Stimulated activated CD8-positive, alpha-beta memory T cell treated with anti-CD3 and anti-CD28 coated beads, Interleukin-4, amount 100 ng/mL, for 4 hours (primary cell): ENCODE measurements at places on chromosomes 2 and 18.

GRCh38 chr18:9958861-9959399, 45.1 kb downstream of the VAPA start:
- no peak for DNase-seq

DNA sequence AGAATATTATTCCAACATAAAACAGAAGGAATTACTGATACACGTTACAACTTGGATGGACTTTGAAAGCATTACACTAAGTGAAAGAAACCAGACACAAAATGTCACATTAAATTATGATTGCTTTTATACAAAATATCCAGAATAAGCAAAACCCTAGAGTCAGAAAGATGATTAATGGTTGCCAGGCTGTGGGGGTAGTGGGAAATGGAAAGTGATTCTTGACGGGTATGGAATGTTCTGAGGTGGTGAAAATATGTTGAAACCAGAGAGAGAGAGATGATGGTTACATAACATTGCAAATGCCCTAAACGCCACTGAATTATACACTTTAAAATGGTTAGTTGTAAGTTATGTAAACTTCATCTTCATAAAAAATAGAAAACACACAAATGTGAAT, 1057.2 kb upstream of the TMEFF2 start:
- DNase-seq = no peak

- DNase-seq = no peak
These were observed 53.3 kb upstream of the SLC5A7 start for GRCh38 chr2:107932979-107933378.

DNA sequence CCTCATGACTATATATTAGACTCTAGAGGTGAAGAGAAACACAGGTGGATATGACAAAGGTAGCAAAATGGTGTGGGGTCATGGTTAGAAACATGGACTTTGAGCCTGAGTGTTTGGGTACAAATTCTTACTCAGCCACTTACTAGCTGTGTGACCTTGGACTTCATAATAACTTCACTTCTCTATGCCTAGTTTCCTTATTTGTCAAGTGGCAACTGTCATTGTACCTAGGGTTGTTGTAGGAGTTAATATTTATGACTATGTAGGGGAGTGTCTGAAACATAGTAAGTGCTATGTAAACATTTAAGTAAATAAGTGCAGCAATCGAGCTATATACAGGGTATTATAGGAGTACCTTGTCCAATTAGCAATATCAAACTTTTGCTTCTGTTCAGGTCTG, 49.7 kb upstream of the RAPH1 start:
- no peak for DNase-seq

- DNase-seq = no peak
These were observed 112.5 kb upstream of the SH3BP4 start for GRCh38 chr2:234839285-234839684.

DNA sequence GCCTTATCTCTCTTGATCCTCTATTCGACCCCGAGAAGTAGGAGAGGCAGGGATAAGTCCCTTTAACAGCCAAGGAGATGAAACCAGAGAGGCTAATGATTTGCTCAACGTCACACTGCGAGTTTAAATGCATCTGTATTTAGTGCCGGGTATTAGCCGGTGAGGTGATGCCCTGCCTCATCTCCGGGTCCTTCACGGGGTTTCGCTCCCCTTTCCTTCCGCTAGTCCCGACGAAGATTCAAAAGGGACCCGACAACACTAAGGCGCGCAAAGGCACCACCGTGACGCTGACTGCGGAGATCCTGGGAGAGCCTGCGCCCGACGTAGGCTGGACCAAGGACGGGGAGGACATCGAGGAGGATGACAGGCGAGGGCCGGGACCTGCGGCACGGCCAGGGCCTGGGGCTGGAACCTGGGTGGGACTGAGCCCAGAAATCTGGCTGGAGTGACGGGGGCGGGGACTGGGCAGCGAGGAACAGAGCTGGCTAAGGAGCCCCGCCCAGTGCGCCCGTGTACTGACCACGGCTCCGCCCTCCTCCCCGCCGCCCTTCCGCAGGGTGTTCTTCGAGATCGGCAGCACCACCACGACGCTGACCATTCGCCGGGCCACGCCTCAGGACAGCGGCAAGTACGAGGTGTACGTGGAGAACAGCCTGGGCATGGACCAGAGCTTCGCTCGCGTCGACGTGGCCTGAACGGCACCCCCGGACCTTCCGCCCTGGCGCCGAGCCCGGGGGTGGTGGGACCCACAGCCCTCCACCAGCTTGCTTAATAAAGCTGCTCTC, 1.0 kb upstream of the GMPPA start:
- no peak for DNase-seq

- DNase-seq = no peak
These were observed 94.3 kb downstream of the RNF144A start for GRCh38 chr2:7011356-7012083.

DNA sequence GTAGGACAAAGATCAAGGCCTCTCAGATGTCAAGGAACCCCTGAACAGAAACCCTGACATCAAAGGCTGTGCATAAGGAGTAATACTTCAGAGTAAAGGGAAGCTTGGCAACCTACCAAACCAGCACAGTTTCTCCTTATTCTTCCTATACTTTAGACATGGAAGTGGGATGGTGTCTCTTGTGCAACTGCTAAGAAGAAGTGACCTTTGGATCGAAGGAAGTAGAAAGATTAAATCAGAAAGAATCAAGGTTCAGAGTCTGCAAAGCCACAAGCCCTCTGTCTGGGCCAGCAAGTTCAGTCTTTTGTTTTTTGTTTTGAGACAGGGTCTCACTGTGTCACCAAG, 66.2 kb upstream of the SLC39A10 start:
- no peak for DNase-seq

DNA sequence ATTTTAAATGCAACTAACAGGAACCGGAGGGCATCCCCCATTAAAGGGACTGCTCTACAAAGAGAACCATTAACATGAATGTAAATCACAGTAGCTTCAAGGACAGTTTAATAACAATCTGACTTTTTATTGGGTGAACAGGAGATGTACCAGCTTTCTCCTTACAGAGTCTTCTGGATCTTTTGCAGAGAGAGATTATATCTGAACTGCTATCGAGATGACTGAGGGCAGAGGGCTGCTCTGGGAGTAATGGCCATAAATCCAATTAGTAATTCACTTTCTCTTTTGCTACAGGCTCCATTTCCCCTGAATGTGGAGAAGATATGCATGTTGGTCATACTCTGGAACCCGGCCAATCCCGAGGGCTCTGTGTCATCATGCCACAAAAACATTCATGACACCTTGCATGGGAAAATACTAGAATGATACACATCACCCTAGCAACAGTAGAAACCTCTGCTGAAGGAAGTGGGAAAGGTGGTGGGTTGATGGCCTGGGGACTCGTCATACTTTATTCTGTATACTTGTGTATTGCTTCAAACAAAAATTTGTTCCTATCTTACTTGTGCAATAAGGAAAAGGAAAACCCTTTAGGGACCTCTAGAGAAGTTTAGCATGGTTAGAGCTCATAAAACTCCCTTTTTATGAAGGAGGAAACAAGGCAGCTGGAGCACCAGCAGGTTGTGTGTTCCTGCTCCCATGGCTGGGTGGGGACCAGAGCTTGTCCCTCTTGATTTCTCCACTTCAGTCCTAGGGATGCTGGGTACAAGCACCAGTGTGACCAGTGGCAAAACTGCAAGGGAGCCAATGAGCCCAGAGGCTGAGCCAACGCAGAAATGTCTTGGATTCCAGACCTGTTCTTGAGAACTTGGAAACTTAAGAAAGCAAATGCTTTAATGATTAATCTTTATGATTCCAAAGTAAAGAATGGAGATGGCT, 26.0 kb downstream of the CTAGE1 start:
- DNase-seq = peak; percentile 3

DNA sequence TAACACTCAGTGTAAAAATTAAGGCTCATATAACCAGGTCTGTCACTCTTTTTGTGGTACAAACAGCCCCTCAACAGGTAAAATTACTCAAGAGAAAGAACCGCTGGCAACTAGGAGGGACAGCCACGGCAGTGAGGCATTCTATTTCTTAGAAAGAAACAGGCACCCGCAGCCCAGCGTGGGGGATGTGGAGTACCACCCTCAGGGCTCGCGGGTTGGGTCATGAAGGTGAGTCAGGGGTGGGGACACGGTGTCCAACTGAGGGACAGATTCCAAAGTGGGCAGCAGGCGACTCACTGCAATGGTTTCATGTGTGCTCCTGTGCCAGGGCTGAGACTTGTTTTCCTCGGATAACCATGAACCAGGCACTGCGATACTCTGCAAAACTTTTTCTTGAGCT, 129.4 kb downstream of the DTNB start:
- DNase-seq = no peak

DNA sequence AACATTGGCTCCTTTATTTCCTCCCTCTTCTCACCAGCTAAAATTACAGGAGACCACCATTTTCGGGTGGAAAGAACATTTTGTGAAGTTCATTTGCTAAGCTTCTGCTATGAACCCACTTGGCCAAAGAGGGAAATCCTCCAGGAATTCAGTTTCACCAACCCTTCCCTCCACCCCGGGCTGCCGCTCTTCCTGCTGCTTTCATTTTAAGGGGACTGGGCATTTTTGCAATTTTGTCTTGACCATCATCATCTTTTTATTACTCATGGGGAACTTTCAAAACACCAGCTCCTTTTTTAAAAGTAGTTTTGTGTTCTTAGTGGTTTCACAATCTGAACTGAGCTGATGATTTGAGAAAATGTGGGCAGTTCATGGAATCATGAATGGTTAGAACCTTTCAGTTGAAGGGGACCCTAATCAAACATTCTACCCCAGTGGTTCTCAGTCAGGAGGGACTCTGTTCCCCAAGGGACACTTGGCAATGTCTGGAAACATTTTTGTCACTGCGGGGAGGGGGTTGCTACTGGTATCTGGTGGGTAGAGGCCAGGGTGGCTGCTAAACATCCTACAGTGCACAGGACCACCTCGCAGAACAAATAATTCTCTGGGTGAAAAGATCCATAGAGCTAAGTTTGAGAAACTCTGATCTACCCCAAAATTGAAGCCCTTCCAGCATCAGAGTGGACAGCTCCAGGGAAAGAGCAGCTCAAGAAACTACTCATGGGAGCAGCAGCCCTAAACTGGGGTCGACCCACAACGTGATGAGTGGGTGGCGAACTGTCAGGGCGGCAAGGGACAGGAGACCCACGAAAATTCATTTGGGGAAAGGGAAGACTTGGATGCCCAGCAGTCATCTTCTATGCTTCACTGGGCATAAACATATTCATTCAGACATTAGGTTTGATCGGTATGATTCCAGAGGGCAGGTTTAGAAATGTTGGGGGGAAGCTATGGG, 92.9 kb downstream of the ACKR3 start:
- DNase-seq = no peak

GRCh38 chr2:219291910-219292490, 12.8 kb downstream of the DNAJB2 start:
- no peak for DNase-seq

DNA sequence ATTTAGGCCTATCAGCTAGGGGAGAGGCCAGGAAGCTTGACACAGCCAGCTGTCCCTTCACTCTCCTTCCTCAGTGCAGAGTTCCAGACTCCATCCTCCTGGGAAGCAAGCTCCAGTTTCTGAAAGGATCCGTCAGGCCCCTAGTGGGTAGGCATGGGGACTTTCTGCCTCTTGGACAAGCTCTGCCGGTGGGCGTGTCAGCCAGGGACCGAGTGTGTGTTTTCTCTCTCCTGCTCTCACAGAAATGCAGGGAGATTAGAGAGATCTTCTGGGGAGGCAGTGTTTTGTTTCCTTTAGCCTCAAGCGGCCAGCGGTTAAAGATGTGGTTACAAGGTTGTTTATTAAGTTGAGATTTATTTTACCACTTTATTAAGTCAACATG, 29.9 kb upstream of the OTOS start:
- DNase-seq = no peak

DNA sequence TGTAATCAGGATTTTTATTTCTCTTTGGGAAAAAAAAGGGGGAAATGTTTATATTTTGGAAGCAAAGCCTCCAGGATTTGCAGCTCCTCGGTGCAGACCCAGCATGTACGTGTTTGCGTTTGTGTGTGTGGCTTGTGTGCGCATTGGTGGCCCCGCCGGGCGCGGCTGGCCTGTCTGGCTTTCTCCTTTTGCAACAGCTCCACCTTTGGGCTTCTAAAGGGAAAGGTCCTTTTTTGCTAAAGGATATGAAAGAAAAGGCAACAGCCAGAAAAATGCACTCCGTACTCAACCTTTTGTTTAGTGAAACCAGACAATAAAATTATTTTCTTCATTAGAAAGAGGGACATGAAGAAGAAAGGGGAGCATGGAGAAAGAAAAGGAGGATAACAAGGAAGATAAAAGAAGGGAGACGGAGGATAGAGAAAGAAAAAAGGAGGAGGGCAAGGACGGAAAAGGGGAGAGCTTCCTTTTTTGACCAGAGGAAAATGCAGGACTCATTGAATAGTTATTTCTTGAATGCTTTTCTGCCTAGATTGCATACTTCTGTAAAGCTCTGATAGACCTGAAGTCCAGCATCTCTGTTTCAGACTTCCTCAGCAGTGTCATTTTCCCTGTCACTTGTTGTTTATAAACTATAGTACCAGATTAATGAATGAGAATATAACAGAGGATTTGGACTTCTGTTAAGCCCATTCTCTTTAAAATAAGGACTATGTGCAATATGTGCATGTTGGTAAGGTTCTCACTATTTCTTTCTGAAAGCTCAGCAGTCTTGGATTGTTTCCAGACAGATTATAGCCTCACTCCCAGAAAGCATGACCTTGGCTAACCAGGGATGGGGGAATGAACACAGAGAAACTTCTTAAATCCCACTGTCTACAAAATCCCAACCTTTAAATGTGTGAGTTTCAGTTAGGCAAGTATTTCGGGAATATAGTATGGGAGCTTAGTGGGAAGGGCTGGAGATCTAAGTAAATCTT, 563.1 kb upstream of the PIK3C3 start:
- DNase-seq = no peak

DNA sequence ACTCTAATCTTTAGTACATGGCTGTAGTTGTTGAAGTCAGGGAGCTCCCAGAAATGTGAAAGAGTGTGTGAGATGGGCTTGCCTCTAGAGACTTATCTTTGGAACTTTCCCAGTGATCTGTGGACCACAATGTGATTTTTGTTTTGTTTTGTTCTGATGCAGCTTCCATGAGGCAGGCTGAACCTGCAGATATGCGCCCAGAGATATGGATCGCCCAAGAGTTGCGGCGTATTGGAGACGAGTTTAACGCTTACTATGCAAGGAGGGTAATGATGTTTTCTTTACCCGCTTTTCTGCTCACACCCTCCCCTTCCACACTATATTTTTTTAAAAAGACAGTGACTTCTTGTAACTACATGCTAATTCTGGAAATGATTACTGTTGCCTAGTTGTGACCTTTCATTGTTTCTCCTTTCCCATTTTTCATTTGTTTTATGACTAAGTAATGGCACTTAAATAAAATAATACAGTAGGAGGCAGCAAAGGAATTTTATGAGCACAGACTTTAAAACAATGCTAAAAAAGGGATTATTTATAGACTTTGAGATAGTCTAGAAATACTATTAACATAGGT, 29.3 kb downstream of the BCL2L11 start:
- no peak for DNase-seq

GRCh38 chr18:68925268-68925667, 127.4 kb downstream of the CCDC102B start:
- no peak for DNase-seq

GRCh38 chr2:31944828-31945571, 65.8 kb downstream of the MEMO1 start:
- no peak for DNase-seq

GRCh38 chr2:105082107-105082506, 44.2 kb downstream of the MRPS9 start:
- no peak for DNase-seq

GRCh38 chr2:47009253-47009767, 93.7 kb upstream of the MCFD2 start:
- DNase-seq = no peak
